ENCODE measurements at places on chromosomes 7 and 10. TPM values are rescaled to one million over a fixed set of nuclear protein-coding genes. Genes with fewer than 3 reads are reported as not detected.

- DNase-seq, result no peak
These were observed 54.0 kb downstream of the ASNS start for GRCh38 chr7:97818066-97818663.

GRCh38 chr7:113085781-113086390 is 741 bp downstream of the GPR85 start:
- no peak for DNase-seq

- DNase-seq, result no peak
These were observed 6.9 kb upstream of the ZKSCAN1 start for GRCh38 chr7:100008525-100008924.

- DNase-seq, result no peak
These were observed 27.2 kb downstream of the CCM2 start for GRCh38 chr7:45026984-45027773.

Gene ITPRID1
- polyA plus RNA-seq, result not detected

DNA sequence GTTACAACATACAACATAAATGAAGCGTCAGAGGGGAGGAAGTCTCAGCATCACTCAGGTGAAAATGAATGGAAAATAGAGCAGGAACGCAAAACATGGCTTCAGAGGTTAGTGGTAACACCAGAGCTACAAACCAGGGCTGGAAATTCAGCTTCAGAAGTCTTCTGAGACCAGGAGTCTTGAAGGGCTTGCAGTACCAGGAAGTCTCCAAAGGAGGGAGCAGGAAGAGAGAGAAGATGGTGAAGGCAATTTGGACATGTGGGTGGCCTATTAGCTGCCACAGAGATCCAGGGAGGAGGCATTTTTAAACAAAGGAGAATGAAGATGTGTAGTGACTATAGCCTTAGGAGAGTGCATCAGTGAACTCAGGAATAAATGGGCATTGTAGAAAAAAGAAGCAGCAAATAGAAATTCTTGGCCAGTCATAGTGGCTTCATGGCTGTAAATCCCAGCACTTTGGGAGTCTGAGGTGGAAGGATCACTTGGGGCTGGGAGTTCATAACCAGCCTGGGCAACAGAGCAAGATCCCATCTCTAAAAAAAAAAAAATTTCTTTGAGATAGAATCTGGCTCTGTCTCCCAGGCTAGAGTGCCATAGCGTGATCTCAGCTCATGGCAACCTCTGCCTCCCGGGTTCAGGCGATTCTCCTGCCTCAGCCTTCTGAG is 9.3 kb upstream of the TET1 start:
- no peak for DNase-seq

Gene GRID2IP
- polyA plus RNA-seq, result 1.2 TPM

GRCh38 chr10:91536111-91536510 is 96.8 kb downstream of the PPP1R3C start:
- no peak for DNase-seq

GRCh38 chr10:114271075-114271778 is 32.2 kb downstream of the VWA2 start:
- no peak for DNase-seq

DNA sequence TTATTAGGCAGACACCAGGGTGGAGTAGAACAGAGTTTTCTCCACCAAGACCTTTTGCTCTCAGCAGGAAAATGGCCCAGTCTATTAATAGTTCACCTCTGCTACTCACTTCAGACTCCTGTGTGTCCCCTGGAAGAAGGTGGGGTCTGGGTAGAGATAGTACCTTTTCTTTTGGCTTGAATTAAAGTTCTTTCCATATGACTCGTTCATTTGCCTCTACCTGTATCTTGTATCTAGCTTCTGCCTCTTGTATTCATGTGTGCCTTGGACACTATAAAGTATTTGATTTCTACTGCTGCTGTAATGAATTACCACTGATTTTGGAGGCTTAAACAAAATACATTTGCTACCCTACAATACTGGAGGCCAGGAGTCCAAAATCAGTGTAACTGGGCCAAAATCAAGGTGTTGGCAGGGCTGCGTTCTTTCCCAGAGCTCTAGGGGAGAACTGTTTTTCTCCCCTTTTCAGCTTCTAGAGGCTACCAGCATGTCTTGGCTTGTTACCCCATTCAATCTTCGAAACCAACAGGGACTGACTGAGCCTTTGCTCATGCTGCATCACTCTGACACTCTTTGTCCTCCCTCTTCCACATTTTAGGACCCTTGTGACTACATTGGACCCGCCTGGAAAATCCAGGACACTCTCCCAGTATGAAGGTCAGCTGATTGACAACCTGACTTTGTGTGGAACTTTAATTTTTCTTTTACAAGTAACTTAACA is 155.6 kb upstream of the PRSS58 start:
- DNase-seq, result no peak

GRCh38 chr10:49615213-49615612 is 1.4 kb downstream of the CHAT start:
- DNase-seq, result no peak

GRCh38 chr10:128896963-128897362 is 570.1 kb upstream of the MGMT start:
- DNase-seq, result no peak

Gene LIPA
- polyA plus RNA-seq, result 36.3 TPM

Gene CFAP70
- polyA plus RNA-seq, result 2.7 TPM

- DNase-seq, result no peak
These were observed 1.6 kb downstream of the ACHE start for GRCh38 chr7:100893910-100894721.

Gene ENKUR
- 4.0 TPM for polyA plus RNA-seq

- DNase-seq, result no peak
These were observed 71.6 kb downstream of the PTPRE start for GRCh38 chr10:127978481-127978880.

DNA sequence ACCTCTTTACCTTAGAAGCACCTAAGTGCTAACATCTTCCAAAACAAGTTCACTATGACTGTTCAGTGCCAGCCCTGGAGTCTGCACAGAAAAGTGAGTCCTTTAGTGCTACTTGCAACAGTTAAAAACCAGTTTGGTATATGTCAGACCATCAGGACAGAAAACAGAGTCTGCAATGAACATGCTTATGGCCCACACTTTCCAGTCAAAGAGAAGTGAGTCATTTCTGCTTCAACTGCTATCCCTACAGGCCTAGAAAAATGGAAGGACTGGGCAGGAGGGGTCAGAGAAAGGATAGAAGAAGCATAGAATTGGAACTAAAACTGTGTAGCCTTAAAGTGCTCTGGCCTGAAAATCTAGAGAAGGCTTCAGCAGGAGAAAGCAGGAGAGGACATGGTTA is 108.0 kb downstream of the PDE1C start:
- DNase-seq, result no peak

Gene PNLIPRP3
- not detected for polyA plus RNA-seq

GRCh38 chr10:119516381-119517234 is 25.9 kb downstream of the RGS10 start:
- no peak for DNase-seq

Gene CXCL12
- polyA plus RNA-seq, result 730 TPM

Gene AVL9
- 25.4 TPM for polyA plus RNA-seq

Gene TMEM229A
- polyA plus RNA-seq, result 0.53 TPM

GRCh38 chr10:69814251-69814650 is 12.5 kb downstream of the COL13A1 start:
- DNase-seq, result no peak

GRCh38 chr7:41706228-41706930 is 3.5 kb upstream of the INHBA start:
- no peak for DNase-seq

GRCh38 chr7:139738101-139738489 is 39.7 kb downstream of the HIPK2 start:
- DNase-seq, result no peak

DNA sequence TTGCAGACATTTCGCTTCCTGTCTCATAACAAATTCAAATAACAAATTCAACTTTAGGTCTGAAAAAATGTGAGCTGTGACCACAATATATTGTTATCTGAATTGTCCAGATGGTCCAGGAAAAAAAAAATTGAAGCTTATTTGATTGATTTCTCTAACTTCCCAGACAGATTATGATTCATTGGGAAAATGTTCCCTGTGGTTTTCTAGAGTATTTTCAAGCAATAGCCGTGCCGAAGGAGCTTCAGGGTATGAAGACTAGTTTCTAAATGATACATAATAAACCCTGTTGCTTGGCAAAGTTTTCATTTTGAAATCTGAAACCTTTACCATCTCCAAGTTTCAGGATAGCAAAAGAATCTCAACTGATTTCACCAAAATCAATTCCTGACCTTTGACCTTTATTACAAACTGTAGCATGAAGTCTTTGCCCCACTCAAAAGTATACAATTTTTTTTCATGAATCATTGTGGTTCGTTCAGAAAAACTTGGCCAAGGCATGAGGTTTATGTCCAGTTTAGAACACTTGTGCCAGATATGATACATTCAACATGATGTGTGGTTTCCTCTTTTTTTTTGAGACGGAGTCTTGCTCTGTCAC is 109.9 kb downstream of the JCAD start:
- DNase-seq, result no peak

DNA sequence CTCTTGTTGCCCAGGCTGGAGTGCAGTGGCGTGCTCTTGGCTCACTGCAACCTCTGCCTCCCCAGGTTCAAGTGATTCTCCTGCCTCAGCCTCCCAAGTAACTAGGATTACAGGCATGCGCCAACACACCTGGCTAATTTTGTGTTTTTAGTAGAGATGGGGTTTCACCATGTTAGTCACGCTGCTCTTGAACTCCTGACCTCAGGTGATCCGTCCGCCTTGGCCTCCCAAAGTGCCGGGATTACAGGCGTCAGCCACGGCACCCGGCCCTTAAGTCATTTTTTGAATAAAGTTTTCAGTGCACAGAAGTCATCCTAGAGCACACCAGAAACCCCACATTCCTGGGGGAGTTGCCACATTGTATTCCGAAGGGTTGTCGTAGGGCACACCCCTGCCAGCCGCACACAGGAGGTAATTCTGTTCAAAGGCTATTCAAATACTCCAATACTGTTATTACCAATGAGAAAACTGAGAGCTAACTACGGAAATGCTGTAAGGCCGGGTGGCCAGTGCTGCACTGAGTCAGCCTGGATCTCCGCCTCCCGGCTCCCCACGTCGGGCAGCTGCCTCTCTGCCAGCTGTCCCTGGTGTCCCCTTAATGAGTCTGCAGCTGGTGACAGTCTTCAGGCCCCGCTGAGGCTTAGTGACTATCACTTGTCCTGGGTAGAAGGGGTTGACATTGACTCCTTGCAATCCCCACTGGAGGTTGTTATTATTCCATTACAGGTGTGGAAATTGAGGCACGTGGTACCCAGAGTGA is 8.6 kb upstream of the RFC2 start:
- no peak for DNase-seq

DNA sequence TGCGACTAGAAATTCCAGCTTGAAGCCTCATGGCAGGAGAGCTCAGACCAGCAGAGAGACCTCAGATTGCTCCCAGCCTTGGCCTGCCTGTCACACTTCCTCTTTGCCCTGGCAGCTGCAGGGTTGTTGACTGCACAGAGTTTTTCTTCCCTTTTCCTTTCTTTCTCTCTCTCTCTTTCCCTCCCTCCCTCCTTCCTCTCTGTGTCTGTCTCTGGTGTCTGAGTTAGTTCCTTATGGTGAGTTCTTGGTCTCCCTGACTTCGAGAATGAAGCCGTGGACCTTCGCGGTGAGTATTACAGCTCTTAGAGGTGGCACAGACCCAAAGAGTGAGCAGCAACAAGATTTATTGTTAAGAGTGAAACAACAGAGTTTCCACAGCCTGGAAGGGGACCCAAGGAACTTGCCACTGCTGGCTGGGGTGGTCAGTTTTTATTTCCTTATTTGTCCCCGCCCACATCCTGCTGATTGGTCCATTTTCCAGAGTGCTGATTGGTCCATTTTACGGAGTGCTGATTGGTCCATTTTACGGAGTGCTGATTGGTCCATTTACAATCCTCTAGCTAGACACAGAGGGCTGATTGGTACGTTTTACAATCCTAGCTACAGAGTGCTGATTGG is 266.3 kb downstream of the RPS24 start:
- no peak for DNase-seq

Gene PTF1A
- not detected for polyA plus RNA-seq

GRCh38 chr10:86438091-86438749 is 71.6 kb upstream of the GRID1 start:
- no peak for DNase-seq

- no peak for DNase-seq
These were observed 47.9 kb upstream of the DOCK1 start for GRCh38 chr10:126857178-126857806.

Gene ADCY1
- 3.5 TPM for polyA plus RNA-seq

- no peak for DNase-seq
These were observed 107.7 kb downstream of the SEPTIN7 start for GRCh38 chr7:35908331-35909216.

Gene AOAH
- 3.2 TPM for polyA plus RNA-seq

Gene OR6B1
- polyA plus RNA-seq, result not detected

DNA sequence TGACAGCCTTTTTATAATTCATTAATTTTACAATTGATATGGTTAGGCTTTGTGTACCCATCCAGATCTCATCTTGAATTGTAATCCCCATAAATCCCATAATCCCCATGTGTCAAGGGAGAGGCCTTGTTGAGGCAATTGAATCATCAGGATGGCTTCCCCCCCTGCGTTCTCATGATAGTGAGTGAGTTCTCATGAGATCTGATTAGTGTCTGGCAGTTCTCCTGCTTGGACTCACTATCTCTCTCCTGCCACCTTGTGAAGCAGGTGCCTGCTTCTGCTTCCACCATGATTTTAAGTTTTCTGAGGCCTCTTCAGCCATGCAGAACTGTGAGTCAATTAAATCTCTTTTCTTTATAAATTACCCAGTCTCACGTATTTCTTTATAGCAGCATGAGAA is 165.7 kb upstream of the GNAI1 start:
- DNase-seq, result no peak

DNA sequence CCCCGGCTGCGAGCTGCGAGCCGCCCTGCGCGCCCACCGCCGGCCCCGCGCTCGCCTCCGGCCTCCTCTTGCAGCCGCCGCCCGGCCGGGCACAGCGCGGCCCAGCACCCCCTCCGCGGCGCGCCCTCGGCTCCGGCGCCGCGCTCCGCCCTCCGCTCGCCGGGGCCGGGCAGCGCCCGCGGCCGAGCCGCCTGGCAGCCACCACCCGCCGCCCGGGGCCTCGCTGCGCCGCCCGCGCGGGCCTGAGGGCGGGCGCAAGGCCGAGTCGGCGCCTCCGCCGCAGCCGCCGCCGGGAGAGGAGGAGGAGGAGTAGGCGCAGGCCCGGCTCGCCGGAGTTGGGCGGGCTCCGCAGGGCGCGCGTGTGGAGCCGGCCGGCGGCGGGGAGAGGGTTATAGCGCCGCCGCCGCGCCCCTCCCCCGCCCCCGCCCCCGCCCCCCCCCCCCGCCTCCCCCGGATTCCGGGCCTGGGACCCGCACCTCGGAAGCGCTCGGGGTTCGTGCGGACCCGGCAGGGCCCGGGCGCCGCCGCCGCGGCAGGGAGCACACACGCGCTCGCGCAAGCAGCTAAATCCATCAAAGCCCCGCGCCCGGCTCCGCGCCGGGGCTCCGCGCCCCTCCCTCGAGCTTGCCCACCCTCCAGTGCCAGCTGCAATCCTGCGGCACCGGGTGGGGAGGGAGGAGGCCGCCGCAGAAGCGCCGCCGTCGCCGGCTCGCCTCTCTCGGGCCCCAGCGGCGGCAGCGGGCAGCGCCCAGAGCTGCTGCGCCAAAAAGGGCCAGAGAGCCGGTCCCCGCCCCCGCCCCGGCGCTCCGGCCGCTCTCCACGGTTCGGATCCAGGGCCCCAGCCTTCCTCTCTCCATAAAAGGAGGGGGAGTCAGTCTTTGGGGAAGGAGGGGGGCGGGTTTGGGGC is at the start of gene PDGFA:
TSS of gene PDGFA (minus strand) at position 363 of the 907 bp plus-strand sequence. CDS start 845 bp downstream, outside the sequence.
- no peak for DNase-seq

GRCh38 chr7:50068026-50068425 is 25.0 kb downstream of the ZPBP start:
- no peak for DNase-seq

Measured in left renal pelvis (tissue), 4 donors.